ENCODE measurements at places on chromosomes 3 and 15.

GRCh38 chr15:73922186-73923151 is 3.8 kb upstream of the LOXL1 start:
- no peak for DNase-seq

GRCh38 chr3:123313889-123314288 is 112.1 kb downstream of the SEC22A start:
- no peak for DNase-seq

GRCh38 chr15:95416576-95416975 is 913.9 kb upstream of the NR2F2 start:
- no peak for DNase-seq

DNA sequence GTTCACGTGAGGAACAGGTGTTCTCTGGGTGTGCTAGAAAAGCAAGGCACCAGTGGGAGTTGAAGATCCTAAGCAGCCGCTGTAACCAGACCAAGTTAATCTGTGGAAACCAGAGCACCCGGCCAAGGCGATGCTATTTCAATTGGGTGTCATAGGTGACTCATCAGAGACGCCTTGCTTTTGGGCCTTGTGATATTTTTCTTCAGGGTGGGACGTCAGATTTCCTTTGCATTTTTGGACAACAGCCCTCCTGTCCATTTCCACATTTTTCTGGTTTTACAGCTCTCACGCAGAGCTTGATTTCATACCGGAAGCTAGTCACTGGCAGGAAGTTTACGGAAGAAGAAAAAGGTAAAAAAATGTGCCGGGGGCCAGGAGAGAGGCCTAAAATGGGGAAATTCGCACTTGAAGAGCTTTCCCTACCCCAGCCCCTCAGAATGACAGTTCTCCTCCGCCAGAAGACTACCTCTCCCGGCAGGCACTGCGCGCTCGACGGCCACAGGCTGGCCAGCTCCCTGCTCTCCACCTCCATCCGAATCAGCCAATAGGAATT is 471 bp upstream of the KBTBD8 start:
- DNase-seq: no peak

GRCh38 chr3:175193815-175194518 is 334.8 kb downstream of the NAALADL2 start:
- no peak for DNase-seq

- no peak for DNase-seq
Measured at GRCh38 chr15:53470743-53471142, 288.7 kb downstream of the WDR72 start.

GRCh38 chr3:154778057-154778456 is 302.1 kb upstream of the MME start:
- no peak for DNase-seq

GRCh38 chr3:87410110-87410509 is 133.7 kb upstream of the POU1F1 start:
- DNase-seq: no peak

DNA sequence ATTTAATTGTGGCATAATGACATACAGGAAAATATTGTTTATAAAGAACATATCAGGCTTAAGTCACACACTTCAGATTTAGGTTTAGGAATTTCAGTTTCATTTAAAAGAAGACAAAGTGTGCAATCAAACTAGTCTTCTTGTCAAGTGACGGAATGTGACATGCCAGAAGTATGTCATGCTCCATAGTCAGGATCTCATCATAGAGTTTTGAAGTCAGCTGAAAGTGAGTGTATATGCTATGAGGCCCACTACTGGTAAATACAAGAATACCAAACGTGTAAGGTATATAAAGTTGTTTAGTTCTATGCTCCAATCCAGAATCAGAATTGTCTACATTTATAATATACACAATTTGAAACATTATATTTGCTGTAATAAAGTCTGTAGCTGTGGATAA is 988.4 kb downstream of the TBL1XR1 start:
- DNase-seq: no peak

- no peak for DNase-seq
Measured at GRCh38 chr3:47162697-47163168, 1.2 kb downstream of the SETD2 start.

GRCh38 chr15:97791824-97792792 is 168.4 kb upstream of the ARRDC4 start:
- no peak for DNase-seq

GRCh38 chr3:174223042-174223441 is 636.1 kb upstream of the NAALADL2 start:
- DNase-seq: no peak

DNA sequence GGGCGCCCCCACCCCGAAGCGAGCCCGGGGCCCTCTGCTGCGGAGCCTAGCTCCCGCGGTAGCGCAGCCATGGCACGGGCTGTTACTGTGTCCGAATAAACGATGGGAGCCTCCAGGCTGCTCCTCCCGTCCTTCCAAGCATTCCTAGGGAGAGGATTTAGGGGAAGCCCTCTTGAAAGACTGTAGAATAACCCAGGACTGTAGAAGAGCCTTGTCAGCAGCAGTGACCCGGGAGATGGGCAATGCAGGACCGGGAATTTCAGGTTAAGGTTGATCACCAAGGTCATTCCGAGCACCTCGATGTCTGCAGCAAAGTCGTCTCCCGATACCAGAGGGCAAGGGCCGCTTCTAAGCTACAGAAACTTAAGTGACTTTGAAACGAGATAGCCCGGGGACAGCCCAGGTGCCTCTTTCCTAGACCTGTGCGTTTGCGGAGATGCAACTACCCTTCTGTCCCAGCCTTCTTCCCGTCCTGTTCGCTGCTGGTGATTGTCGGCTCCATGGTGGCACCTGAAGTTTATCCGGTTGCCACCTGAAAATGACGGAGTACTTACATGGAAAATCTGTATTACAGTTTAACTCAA is 753 bp upstream of the MYO5A start:
- peak; percentile 48 for DNase-seq

- no peak for DNase-seq
Measured at GRCh38 chr3:3160826-3161225, 18.7 kb downstream of the CRBN start.

GRCh38 chr3:58497097-58497496 is 5.2 kb downstream of the KCTD6 start:
- no peak for DNase-seq

DNA sequence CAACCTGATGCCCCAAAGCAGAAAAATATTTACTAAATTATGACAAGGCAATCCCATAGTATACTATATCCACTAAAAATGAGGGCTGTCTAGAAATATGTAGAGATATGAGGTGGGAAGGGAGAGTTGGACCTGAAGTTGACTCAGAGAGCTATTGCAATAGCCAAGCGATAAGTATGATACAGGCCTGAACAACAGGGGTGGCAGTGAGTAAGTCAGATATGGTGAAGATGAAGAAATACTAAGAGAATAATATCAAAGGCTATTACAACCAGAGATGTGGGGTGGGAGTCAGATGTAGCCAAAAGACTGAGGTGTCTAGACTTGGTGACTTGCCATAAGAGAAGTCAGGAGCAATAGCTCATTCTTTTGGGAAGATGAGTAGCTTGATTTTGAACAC is 9.2 kb downstream of the HSPBAP1 start:
- DNase-seq: no peak

DNA sequence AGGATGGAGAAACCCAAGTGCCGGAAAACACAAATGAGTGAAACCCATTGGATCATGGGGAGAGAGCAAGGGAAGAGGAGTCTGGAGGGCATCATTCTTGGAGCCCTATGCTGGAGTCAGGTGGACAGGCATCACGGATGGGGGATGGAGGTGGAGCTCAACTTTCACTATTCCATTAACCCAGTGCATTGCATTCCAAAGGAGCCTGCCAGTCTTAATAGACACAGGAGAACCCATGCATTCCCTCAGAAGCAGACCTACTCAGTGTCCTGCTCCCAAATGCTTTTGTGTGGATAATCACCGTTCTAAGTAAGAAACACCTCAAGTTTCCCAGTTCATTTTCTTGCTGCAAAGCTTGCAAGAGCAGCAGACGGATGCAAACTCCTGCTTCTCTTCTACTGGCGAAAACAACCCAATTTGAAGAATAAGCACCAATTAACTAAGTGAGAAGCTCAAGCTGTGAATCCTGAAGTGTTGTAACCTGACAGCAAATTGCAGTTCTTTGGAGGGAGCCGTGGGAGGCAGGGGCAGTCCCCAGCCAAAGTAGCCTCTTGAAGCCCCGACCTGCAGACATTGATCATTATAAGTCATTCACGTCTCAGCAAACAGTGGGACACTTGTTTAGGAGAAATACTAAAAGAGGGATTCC is 25.3 kb downstream of the SEMA5B start:
- DNase-seq: no peak

DNA sequence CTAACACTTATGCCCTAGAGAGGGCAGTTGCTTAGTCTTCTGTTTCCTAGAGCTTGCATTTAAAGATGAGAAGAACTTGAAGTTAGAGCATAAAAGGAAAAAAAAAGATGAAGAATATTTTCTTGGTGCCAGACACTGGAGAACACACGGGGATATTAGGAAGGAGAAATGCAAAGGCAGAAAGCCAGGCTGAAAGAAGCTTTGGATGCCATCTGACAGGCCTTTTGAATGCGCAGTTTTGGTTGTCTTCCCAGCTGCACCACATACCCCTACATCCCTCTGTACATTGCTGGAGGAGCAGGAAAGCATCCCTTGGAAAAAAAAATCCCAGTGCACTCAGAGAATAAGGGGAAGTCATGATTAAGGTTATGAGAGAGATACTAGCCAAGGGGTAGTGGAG is 378.9 kb downstream of the GAP43 start:
- no peak for DNase-seq

- DNase-seq: no peak
Measured at GRCh38 chr3:110174908-110175307, 837.6 kb upstream of the DPPA4 start.

DNA sequence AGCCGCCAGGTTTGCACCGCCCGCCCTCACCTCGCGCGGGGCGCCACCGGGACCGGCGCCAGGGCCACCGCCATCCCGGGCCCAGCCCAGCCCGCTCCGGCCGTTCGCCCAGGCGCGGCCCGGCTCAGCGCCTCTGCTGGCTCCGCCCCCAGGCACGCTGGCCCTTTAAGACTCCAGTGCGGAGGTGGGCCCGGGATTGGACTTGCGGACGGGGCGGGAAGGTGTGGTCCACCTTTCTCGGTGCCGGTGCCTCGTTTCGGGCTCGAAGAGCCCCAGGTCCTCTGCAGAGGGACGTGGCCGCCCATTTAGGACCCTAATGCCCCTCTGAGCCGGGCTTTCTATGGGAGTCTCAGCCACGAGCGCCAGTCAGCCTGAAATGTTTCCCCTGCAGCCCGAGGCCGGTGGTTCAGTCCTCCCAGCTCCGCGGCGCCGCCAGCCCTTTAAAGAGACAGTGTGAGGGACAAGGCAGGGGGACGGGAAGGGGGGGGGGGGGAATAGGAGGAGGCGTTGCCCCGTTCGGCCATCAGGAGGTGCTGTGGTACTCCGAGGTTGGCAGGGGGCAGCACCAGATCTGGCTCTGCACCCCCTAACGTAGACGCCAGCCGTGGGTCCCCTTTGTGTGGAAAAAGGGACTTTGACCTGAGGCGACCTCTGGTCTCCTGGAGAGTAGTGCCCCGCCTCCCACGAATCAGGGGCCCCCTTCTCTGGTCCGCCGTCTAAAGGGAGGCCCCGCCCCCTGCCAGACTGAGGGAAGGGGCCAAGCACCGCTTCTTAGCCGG is 1.0 kb downstream of the HYAL2 start:
- peak; percentile 85 for DNase-seq

- no peak for DNase-seq
Measured at GRCh38 chr3:86152620-86153019, 838.3 kb downstream of the VGLL3 start.
